ENCODE measurements at places on chromosomes 6 and 20.

- DNase-seq: no peak
Observed at GRCh38 chr20:41408986-41409385, 42.4 kb upstream of the EMILIN3 start.

GRCh38 chr6:83221889-83222479, 28.8 kb downstream of the RWDD2A start:
- peak; percentile 27 for DNase-seq

DNA sequence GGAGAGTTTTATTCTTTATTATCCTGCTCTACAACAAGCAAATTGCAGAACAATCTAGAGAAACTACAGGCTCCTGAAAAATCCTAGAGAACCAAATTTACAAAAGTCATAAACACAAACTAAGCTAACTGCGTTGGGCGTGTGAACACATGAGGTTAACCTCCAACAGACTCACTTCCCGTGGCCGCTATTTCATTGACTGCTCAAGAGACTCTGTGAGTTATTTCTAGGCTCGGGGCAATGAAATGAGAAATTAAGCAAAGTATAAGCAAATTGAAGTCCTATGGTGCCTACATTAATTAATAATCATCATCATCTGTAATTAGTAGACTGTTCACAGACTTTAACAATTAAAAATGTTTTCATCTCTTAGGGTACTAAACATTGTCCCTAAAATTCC, 100.0 kb downstream of the MBOAT1 start:
- DNase-seq: no peak

DNA sequence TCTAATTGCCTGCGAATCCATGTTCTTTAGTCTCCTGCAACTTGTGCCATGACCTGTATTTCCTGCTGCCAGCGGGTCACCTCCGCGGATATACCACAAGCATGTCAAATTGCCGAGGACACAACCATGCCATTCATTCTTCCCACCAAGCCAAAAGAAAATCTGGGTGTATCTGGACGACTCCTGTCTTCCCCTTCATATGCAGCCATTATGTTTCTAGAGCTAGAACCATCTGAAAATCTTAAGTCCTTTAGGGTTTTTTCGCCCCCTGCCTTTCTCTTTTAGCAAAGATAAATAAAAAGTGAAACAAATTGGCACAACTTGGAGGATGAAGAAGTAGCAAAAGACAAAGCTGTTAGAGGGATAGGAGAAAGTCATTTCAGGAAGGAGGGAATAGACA, 242.6 kb downstream of the ARID1B start:
- no peak for DNase-seq

DNA sequence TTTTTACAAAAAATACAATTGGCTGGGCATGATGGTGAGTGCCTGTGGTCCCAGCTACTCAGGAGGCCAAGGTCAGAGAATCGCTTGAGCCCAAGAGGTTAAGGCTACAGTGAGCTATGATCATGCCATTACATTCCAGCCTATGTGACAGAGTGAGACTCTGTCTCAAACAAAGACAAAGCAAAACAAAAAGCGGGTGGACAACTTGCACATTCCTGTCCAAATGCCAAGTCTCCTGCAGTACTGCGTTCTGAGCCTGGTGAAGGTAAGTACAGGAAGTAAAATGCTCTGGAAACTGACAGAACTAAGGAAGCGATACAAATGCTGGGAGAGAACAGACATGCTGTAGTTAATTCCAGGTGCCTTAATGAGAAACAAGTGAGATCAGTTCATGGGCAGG, 20.4 kb upstream of the TMEM242 start:
- DNase-seq: no peak

Data from GM04504 (cell line).